ENCODE measurements at places on chromosomes 7 and 10. TPM values are rescaled to one million over a fixed set of nuclear protein-coding genes. Genes with fewer than 3 reads are reported as not detected.

GRCh38 chr10:69382382-69383117 is 34.2 kb downstream of the TACR2 start:
- H3K27me3 ChIP-seq = no peaks in the 10 kb centered on the region
- peaks cover 98% of the 10 kb centered on the region for H3K36me3 ChIP-seq
- peaks cover 4% of the 10 kb centered on the region for H3K4me1 ChIP-seq
- no peak overlapping the region for H3K4me3 ChIP-seq
- DNase-seq = no peak

DNA sequence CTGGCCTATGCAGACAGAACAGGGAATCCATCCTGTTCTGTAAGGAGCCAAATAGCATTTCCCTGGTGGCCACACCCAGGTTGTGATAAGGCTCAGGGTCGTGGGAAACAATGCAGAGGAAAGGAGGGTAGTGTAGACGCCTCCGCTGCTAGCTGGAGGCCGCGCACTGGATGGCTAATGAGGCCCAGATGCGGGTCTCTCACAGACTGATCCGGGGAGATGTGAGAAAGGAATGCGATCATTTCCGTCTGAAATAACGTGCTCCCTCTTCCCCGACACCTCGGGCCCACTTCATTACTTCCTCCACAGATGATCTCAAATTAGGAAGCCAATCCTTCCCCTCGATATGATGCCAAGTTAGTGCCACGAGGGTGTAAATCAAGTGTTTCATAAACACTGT is 203.3 kb downstream of the TAX1BP1 start:
- no peak overlapping the region for H3K4me3 ChIP-seq
- no peak for DNase-seq
- no peaks in the 10 kb centered on the region for H3K27me3 ChIP-seq
- H3K4me1 ChIP-seq = peaks cover 12% of the 10 kb centered on the region
- no peaks in the 10 kb centered on the region for H3K36me3 ChIP-seq

DNA sequence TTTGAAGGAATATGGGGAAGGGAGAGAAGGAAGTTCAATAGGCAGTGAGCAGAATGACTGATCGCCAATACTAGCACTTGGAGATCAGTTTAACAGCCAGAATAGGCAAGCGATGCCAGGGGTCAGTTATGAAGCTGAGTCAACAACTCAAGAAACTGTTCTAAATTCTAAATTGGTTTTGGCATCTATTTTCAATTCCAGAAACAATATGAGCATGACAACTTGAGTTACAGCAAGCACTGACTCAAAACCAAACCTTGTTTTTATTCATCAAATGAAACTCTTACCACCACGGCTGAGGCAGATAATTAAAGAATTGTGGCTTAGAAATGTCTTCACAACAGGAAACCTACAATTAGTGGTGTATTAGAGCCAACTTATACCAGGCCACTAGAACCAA is 180.5 kb upstream of the ASAH2 start:
- peaks cover 22% of the 10 kb centered on the region for H3K4me1 ChIP-seq
- no peaks in the 10 kb centered on the region for H3K27me3 ChIP-seq
- DNase-seq = no peak
- H3K36me3 ChIP-seq = no peaks in the 10 kb centered on the region
- peak overlapping the region; percentile 17 for H3K27ac ChIP-seq

- H3K36me3 ChIP-seq = no peaks in the 10 kb centered on the region
- no peaks in the 10 kb centered on the region for H3K27me3 ChIP-seq
- no peak overlapping the region for H3K4me3 ChIP-seq
- no peak for DNase-seq
- H3K27ac ChIP-seq = no peak overlapping the region
- H3K4me1 ChIP-seq = no peaks in the 10 kb centered on the region
These were observed 208.3 kb downstream of the LRMDA start for GRCh38 chr10:75639736-75640135.

- H3K36me3 ChIP-seq = no peaks in the 10 kb centered on the region
- DNase-seq = no peak
- H3K27me3 ChIP-seq = no peaks in the 10 kb centered on the region
- H3K4me3 ChIP-seq = no peak overlapping the region
- no peak overlapping the region for H3K27ac ChIP-seq
These were observed 39.6 kb upstream of the PRKCQ start for GRCh38 chr10:6619660-6620059.

DNA sequence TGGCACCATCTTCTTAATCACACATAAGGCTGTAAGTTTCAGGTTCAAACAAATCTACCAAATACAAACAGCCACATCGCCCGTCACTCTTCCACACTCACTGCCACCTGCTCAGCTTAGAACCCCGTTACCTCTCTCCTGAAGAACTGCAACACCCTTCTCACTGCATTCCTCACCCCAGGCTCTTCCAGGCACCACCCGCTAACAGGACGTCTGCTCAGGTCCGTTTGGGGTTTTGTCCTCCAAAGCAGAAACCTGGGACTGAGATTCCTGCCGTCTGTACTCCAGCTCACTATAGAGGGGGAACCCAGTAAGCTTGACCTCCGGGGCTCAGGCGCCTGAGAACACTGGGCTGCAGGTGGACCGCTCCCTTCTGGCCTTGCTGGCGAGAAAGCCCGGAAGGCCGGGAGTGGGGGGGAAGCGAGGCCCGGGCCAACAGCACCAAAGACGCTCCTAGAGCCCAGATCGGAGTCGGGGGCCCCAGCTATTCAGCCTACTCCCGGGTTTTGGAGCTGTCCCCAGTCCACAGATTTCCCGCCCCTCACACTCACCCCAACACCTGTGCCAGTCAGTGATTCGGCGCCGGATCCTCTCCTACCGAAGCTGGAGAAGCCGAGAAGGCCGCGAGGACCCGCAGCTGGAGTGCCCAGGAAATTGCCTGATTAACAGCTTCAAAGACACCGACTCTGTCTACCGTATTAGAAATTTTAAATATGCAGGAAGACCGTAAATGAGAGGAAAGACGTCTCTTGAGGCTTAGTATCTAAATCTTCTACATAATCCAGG is at the start of gene AP3M1:
Gene AP3M1 (minus strand): TSS at position 625 of the 786 bp plus-strand sequence. CDS start 12,449 bp downstream, outside the sequence.
- H3K27me3 ChIP-seq = no peaks in the 10 kb centered on the region
- H3K4me1 ChIP-seq = peaks cover 13% of the 10 kb centered on the region
- peaks cover 4% of the 10 kb centered on the region for H3K36me3 ChIP-seq

DNA sequence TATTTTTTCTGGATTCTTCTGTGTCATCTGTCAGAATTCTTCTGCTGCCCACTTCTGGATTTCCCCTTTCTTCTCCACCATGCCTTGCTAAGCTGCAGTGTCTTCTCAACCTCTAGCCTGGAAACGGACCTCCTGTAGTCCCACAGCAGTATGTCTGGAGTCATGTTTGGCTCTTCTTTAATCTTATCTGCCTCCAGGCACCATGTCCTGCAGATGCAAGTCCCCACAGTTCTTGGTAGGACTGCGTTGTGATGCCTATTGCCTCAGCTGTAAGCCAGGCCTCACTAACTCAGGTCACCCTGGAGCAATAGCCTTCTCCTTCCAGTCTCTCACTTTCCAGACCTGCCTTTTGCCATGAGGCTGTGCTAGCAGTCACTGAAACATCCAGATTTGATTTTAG is 268.3 kb downstream of the POM121L12 start:
- no peak for DNase-seq
- no peaks in the 10 kb centered on the region for H3K4me1 ChIP-seq
- H3K27ac ChIP-seq = no peak overlapping the region
- no peaks in the 10 kb centered on the region for H3K27me3 ChIP-seq
- no peak overlapping the region for H3K4me3 ChIP-seq
- H3K36me3 ChIP-seq = no peaks in the 10 kb centered on the region

- H3K4me1 ChIP-seq = peaks cover 10% of the 10 kb centered on the region
- peak; percentile 49 for DNase-seq
- no peaks in the 10 kb centered on the region for H3K27me3 ChIP-seq
- no peak overlapping the region for H3K4me3 ChIP-seq
These were observed 5.6 kb downstream of the POR start for GRCh38 chr7:75920431-75921161.

DNA sequence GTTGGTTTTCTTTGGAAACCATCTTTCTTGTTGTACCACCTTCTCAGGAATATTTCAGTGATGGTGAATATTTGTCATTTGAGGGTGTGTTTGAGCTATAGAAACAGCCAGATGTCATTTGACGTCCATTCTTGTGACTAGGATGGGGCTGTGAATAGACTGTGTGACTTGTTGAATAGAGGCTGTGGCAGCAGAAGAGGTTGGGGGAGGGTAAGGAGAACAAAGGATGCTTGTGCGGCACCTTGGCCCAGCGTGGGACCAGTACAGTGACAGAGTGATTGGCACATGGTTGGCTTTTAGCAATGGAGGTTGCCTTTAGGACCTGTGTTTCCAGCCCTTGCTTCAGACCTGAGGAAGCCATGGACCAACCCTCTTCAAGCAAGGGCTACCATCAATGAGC is 11.3 kb downstream of the DMBT1 start:
- no peak overlapping the region for H3K4me3 ChIP-seq
- no peaks in the 10 kb centered on the region for H3K27me3 ChIP-seq
- no peaks in the 10 kb centered on the region for H3K36me3 ChIP-seq
- H3K4me1 ChIP-seq = no peaks in the 10 kb centered on the region
- H3K27ac ChIP-seq = no peak overlapping the region
- DNase-seq = no peak

DNA sequence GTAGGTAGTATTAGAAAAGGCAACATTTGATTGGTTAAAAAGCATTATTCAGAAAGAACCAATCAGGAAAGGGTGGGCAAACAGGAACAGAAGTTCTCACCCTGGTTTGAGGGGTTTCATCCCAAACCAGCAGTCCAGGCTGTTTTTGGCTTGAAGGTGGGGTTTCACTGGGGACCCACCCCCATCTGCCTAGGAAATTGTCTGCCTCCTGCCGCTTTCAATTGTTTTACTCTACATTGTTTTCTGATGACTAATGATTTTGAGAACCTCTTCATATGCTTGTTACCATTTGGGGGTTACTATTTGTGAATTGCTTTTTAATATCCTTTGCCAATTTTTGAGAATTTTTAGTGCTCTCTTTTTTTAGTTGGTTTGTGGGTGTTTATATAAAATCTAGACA is 3.3 kb upstream of the PCBD1 start:
- H3K27ac ChIP-seq = no peak overlapping the region
- peaks cover 30% of the 10 kb centered on the region for H3K4me1 ChIP-seq
- H3K36me3 ChIP-seq = no peaks in the 10 kb centered on the region

DNA sequence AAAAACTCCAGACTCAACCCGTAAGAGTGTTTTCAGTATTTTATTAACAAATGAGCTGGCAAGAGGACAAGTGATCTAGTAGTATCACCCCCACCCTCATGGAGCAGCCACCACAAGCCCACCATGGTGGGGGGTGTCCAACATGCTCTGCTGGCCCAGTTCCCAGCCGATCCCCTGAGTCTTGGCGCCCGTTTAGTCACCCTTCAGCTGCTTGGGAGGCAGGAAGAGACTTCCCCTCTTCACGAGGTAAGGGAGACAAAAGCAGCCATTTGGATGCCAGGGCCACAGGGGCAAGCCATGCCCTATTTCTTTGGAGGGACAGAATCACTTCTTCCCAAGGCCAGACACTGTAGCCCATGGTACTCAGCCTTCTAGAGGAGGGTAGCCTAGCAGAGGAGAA is 54.1 kb downstream of the NOD1 start:
- DNase-seq = no peak
- no peak overlapping the region for H3K4me3 ChIP-seq
- H3K27me3 ChIP-seq = no peaks in the 10 kb centered on the region

GRCh38 chr7:157795199-157795598 is 458.4 kb downstream of the DNAJB6 start:
- no peaks in the 10 kb centered on the region for H3K36me3 ChIP-seq
- peaks cover 11% of the 10 kb centered on the region for H3K27me3 ChIP-seq
- no peak overlapping the region for H3K4me3 ChIP-seq
- no peaks in the 10 kb centered on the region for H3K4me1 ChIP-seq

GRCh38 chr7:33809228-33809627 is 96.1 kb upstream of the BMPER start:
- peaks cover 19% of the 10 kb centered on the region for H3K4me1 ChIP-seq
- H3K27ac ChIP-seq = no peak overlapping the region
- no peaks in the 10 kb centered on the region for H3K27me3 ChIP-seq

DNA sequence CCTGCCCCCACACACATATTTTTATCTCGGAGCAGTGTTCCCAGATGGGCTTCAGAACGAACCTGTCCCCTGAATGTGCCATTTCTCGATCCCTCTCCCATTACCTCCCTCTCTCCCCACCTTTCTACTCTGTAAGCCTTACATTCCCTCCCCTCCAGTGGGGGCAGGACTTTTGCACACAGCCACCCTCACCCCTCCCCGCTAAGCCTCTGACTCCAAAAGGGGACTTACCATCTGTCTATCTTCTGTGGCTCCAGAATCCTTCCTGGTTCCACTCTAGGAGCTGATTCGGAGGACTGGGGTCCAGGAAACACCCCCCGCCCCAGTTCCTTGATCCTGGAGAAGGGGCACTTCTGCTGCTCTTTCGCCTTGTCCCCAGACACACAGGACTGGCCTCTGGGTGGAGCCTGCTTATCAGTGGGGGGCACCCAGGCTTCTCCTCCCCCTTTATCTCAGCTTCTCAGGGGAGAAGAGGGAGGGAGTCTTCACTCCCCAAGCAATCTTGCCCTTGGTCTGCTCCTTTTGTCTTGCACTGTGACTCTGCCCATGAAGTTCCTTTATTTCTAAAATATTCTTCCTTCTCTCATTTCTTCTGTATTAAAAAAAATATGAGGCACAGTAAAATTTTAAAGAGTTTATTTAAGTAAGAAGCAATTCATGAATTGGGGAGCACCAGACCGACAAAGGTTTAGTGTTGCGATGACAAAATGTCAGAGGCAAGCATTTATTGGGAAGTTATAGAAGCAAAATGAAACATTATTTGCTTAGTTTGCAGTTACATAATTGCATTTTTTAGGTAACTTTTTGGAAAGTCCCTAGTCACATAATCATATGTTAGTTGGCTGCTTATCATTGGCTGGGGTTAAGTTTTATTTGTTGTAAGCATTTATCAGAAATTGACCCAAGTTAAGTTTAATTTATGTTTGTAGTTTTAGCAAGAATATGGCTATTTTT is at the start of gene KEL:
Gene KEL (minus strand): TSS at position 391 of the 954 bp plus-strand sequence. CDS start 157 bp downstream, at position 234.
- no peak within 1 kb of the TSS for H3K27ac ChIP-seq
- peaks cover 4% of the 10 kb centered on the region for H3K27me3 ChIP-seq
- H3K36me3 ChIP-seq = no peaks in the 10 kb centered on the region
- DNase-seq = no peak
- H3K4me3 ChIP-seq = no peak within 1 kb of the TSS

DNA sequence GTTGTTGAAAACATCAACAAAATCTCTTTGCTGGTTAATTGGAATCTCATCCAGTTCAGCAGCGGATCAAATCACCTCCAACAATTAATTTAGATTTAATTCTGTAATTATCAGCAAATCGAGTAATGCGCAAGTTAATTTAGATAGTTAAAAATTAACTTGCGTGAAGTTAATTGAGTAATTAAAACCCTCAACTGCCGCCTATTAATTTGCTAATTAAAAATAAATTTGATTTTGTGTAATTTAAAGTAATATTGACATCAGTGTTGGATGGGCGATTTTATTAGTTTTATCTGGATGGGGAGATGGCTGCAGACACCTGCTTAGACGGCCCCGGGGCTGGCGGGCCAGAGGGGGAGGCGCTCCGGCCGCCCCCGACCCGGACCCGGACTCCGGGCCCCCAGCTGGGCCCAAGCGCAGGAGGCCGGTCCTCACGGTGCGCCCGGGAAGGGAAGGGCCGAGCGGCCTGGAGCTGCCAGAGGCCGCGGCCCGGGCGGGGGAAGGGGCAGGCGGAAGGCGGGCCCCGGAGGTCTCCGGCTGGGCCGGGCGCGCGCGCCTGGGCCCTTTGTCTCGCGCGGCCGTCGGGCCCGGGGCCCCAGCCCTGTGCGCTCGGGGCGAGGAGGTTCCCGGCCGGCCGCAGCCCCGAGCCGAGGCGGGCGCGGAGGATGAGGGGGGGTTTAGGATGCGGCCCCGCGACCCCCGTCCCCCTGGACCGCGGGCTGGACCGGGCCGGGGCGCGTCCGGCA is 3.3 kb upstream of the UNCX start:
- peaks cover 51% of the 10 kb centered on the region for H3K4me1 ChIP-seq
- H3K4me3 ChIP-seq = no peak overlapping the region
- no peak for DNase-seq
- no peaks in the 10 kb centered on the region for H3K36me3 ChIP-seq
- no peak overlapping the region for H3K27ac ChIP-seq
- peaks cover 100% of the 10 kb centered on the region for H3K27me3 ChIP-seq

Gene PLEKHS1
- total RNA-seq = 1.7 TPM

Gene TSPAN33
- 8.4 TPM for total RNA-seq

Gene BLNK
- 13.8 TPM for total RNA-seq

Gene PNLIP
- total RNA-seq = not detected

Data from stomach (tissue), 19 donors.